ENCODE measurements at places on chromosomes 5 and 9.

GRCh38 chr5:6604946-6605345 is 27.9 kb downstream of the NSUN2 start:
- DNase-seq = no peak

DNA sequence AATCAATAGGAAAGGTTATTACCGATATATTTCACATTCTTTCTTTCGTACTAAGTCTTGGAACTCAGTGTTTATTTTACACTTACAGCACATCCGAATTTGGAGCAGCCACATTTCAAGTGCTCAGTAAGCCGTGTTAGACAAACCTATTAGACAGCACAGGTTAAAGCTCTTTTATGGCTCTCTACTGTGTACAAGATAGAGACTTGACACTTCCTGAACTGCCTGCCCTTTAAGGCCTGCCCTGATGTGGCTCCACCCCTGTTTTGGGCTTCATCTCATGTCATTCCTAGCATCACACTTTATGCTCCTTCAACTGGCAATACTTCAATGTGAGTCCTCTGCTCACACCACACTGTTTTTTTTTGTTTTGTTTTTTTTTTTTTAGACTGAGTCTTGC is 23.5 kb upstream of the SUSD1 start:
- no peak for DNase-seq

GRCh38 chr5:92106808-92107207 is 723.7 kb upstream of the ARRDC3 start:
- no peak for DNase-seq

DNA sequence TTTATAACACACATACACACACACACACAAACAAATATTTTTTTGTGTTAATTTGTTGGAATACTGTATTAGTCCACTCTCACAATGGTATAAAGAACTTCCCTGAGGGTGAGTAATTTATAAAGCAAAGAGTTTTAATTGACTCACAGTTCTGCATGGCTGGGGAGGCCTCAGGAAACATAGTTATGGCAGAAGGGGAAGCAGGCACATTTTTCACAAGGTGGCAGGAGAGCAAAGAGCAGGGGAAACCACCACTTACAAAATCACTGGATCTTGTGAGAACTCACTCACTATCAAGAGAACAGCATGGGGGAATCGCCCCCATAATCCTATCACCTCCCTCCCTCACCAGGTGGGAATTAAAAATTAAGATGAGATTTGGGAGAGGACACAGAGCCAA is 205.4 kb upstream of the PTPRD start:
- DNase-seq = no peak

GRCh38 chr9:4258320-4259090 is 41.4 kb downstream of the GLIS3 start:
- no peak for DNase-seq

DNA sequence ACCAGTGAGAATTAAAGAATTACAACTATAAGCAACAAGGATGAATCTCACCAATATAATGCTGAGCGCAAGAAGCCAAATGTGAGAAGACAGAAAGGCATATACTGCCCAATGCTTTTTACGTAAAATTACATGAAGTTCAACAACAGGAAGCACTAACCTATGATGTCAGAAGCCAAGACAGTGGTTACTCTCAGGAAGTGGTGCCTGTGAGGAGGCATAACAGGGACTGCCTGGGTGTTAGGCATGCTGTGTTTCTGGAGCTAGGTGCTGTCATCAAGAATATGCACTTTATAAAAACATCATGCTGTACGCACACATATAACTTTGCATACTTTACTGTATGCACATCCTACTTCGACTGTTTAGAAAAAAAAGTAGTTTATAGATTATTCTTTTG is 30.1 kb downstream of the FRMD3 start:
- DNase-seq = no peak

GRCh38 chr9:18759827-18760226 is 273.2 kb downstream of the SAXO1 start:
- no peak for DNase-seq

- DNase-seq = no peak
Observed at GRCh38 chr9:6538666-6539071, 106.9 kb downstream of the GLDC start.

DNA sequence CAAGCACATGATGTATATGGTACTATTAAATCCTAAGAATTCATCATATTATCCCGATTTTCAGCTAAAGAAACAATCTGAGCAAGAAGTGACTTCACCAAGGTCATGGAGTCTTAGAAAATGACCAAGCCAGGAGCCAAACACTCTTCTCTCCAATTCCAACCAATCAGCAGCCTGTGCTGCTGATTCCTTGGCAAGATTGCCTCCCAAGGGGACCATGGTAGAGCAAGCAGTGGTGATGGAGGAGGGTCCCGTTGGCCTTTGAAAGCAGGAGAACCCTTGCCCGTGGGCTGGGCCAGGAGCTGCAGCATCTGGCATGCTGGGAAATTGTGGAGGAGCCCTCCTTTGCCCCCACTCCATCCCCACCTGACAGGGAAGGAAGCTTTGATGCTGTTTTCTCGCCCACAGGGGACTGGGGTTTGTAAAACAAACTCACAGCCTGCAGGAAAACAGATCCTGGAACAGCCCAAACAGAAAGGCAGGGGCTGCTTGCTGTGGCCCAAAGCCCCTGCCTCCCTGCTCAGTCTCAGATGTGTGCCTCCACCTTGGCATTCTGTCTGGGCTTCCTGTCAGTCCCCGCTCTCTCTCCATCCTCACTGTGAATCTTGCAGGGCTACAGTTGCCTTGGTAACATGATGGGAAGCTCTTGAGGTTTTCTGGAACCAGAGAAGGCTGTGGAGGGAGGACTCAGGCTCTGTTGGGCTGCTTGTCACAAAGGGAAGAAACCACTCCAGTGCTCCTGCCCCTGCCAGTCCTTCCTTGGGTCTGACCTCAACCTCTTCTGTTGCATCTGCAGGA is 70.8 kb upstream of the HSPA9 start:
- DNase-seq = no peak

GRCh38 chr9:37827483-37828165 is 27.0 kb downstream of the DCAF10 start:
- DNase-seq = no peak

DNA sequence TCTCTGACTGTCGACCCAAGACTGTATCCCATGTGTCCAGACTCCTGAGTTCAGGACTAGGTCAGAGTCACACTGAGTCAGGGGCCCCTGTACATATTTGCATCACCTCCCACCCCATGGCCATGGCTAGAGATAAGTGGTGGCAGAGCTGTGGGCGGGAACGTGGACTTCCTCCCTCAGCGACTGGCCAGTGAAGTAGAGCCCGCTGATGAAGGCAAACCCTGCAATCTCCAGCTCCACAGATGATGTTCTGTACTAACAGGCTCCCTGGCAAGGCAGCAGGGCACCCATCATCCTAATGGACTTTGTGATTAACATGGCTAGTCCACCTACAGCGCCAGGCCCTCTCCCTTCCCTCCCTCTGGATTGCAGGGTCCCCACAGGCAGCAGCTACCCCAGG is 110.5 kb upstream of the LRRTM2 start:
- no peak for DNase-seq

DNA sequence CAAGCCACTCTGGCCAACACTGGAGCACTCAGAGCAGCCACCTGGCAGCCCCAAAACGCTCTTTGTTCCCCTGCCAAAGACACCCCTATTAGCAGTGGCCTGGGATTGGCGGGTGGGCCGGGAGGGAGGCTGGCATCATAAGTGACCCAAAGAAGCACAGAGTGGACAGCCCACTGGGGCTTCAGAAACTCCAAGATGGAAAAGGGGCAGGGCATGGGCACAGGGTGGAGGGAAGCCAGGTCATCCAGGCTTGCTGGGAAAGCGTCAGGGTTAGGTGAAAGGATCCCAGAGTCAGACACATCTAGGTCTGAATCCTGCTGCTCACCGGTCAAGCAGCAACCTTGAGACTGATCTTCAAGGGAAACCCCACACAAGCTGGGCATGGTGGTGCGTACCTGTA is 14.8 kb downstream of the EEIG1 start:
- no peak for DNase-seq

GRCh38 chr5:40390281-40391149 is 289.2 kb upstream of the PTGER4 start:
- no peak for DNase-seq
